Fibroblast of gingiva (primary cell): ENCODE measurements at places on chromosomes 2 and 18.

DNA sequence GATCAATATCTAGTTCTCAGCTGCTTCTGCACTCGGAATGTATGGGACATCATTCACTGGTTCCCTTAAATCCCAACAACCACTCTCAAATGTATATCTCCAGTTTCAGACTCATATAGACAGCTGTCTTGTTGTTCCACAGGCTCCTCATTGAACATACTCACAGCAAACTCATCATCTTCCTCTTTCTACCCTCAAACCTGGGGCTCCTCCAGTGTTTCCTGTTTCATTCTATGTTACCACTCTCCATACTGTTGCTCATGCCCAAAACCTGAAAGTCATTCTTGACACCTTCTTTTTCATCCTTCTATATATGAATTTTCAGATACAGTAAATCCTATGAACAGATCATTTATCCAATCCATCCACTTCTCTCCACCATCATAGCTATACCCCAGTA is 18.7 kb upstream of the REL start:
- no peak for DNase-seq

GRCh38 chr2:44672431-44672830 is 269.1 kb upstream of the SIX3 start:
- DNase-seq = no peak

DNA sequence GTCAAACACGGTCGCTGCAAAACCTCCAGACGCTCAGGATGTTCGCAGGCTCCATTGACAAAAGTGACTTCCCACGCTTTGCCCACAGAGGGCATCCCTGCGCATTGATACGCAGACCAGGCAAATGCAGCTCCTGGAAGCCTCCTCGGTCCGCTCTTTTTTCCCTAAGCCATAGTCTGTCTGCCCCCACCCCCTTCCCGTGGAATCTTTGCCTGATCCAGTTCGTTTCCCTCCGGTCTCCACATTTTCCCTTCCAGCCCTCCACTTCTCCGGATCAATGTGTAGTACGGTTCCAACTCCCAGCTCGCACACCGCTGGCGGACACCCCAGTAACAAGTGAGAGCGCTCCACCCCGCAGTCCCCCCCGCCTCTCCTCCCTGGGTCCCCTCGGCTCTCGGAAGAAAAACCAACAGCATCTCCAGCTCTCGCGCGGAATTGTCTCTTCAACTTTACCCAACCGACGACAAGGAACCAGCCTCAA is at the start of gene DCC:
Gene DCC (plus strand): TSS at position 307 of the 481 bp plus-strand sequence. CDS start 591 bp downstream, outside the sequence.
- DNase-seq = peak; percentile 38

DNA sequence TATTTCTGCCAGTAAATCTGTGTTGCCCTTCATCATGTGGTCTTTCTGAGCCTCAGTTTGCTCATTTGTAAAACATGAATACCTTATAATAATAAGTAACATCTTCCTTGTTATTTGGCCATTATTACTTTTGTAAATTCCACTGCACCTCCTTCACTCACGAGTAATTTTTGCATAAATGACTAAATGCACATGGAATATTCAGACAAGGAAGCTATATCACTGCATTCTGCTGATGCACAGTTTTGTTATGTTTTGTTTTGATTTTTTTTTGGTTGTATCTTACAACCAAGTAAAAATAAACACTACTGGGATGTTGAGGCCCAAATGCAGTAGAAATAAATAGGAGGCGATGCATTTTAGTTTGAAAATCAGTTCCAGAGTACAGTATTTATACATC is 185.3 kb upstream of the POU3F3 start:
- no peak for DNase-seq

GRCh38 chr2:36704475-36705150 is 8.1 kb downstream of the VIT start:
- DNase-seq = peak; percentile 36

GRCh38 chr2:73994178-73994831 is 9.6 kb downstream of the TET3 start:
- DNase-seq = no peak

- no peak for DNase-seq
Measured at GRCh38 chr2:215136669-215137328, 1.6 kb downstream of the ABCA12 start.

DNA sequence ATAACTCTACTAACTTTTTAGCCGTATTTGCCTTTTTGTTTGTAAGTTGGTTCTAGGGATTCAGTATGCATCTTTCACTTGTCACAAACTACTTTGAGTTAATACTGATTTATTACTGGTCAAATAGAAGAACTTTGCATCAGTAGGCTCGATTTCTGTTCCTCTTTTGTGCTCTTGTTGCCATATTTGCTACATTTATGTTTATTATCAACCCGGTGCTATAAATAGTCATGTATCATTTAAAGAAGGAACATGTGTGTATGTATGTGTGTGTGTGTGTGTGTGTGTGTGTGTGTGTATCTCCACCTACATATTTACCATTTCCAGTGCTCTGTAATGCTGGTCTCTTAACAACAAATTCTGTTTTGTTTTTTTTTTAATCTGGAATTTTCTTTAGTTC is 79.6 kb upstream of the B3GNT7 start:
- DNase-seq = no peak

DNA sequence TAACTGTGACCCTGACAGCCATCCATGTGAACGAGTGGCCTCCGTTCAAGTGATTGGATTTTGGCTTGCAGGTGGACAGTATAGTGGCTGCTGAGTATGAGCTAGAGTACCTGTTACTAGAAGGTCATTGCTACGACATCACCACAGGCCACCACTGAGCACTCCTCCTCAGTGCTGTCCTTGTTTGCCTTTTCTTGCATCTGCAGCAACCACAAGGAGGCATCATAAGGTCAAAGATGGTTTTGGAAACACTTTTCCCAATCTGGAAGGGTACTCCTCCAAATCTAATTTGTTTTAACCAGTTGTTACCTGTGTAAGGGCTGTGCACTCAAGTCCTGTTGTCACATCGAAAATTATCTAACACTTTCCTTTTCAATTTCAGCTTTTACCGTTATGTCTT is 81.2 kb downstream of the UGGT1 start:
- no peak for DNase-seq

DNA sequence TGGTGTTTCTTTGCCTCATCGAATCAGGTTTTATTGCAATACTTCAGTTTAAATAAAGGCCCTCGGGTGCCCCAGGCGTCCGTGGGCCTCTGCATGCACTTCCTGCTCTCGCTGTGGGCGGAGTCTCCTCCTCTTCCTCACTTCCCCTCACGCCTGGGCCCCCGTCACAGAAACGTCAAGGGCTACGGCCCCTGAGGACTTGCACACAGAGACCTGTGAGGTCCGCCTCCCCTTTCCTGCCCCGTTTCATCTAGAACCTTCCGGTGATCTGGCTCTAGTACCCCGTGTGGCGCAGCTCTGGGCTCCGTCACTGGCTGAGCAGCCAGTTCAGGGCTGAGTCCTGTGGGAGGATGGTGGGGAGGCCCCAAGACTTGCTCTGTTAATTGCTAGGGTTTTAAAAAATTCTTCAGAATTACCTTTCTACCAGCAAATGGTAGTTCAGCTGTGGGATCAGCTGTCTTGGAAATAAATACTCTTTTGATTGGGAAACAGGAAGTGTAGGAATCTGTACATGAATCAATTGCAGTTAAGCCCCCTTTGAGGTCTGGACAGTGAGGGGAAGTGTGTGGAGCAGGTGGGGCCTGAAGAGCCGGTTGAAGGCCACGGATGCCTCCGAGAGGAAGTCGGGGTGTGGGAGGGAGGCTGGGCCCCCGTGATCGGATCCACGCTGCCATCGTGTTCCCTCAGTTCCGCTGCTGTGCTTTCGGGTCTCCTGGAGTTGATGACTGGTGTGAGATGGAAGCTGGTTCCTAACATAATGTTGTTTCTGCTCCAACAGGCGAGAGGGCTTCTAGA is 10.2 kb downstream of the NFATC1 start:
- no peak for DNase-seq

DNA sequence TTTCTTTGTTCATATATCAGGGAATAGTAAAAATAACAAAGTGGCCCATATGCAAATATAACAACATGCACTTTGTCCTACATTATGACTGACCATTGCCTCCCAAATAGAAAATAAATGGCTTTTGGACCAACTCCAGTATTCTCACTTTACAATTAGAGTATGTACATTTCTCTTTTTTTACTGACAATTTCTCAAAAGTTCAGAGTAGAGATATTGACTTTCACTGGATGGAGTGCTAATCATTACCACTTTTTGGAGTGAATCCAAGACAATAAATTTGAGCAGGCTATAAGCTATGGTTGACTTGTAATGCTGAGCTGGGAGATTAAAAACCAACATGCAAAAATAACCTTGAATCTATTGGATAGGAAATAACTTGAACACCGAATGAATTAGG is 987.4 kb downstream of the SUCLG1 start:
- DNase-seq = no peak

DNA sequence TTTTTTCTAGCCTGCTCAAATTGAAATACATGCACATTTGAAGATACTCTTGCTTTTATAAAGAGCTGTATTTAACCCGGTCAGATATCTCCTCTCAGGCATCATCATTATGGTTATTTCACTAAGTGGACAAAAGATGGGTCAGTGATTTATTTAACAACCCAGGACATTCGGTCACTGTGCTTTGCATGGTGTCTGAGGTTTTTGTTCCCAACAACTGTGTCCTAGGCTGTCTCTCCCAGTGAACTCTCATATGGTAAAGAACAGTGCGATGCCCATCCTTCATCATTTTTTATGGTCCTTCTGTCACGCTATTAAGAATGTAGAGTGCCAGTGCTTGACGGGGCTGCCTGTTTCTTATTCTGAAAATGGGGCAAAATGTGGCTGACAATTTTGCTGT is 372.4 kb downstream of the PTPRM start:
- no peak for DNase-seq

DNA sequence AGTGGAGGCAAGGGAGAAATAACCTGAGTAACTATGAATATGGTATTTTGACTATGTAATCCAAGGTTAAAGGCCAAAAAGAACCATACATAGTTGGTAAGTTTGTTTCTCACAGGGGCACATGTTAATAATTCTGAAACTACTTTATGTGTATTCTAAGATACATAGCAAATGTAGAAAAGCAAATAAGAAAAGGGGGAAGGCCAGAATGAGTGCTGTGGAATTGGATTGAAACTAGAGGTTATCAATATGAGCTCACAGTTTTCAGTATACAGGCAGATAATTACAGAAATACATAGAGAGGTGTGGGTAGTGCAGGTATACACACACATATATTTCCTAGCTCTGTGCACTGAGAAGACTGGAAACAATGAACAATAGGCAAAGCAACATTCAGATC is 13.7 kb downstream of the INO80C start:
- no peak for DNase-seq

DNA sequence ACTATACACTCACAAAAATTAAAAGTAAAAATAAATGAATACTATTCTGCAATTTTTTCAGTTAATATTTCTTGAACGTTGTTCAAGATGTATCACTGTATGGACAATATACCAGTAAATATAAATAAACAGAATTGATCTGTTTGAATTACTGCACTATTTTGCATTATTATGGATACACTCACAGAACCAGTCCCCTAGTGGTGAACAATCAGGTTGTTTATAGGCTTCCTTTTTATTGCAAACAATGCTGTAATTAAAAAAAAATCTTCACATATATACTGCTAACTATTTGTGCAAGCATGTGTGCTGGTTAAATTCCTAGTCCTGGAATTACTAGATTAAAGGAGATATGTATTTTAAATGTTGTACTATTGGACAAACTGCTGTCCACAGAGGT is 306.0 kb downstream of the FBXO15 start:
- DNase-seq = no peak

DNA sequence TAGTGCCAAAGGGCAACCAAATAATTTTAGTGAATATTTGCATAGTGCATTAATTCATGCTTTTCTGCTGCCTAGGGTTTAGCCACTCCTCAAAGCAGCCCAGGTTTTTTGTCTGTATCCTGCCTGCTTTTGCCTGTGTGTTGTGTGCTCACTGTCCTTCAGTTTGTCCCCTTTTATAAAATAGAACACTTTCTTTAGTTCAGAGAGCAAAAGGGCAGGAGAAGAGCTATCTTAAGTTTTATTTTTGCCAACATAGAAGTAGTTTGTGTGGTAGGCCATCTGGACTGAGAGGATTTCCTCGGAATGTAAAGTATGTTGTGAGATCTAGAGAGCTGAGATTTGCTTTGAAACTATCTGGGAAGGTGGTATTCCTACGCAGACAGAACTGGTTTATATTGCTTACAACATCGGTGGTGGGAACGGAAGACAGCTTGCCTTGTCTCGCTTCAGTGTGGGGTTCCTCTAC is 64.9 kb downstream of the EML4 start:
- no peak for DNase-seq

DNA sequence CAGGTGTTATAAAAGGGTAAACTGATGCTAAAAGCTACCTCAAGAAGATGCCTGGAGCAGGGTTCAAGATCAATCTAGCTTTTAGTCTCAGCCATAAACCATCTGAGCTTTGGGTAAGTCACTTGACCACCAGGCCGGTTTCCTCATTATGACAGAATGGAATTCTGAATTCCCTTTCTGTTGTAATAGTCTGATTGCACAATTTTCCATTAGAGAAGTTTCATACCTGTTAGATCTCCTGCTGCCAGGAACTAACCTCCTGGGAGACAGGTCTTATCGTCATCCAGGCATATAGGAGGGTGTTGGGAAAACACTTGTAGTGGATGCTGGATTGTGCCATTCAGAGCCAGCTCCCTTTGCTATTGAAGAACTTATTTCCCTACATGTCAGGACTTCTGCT is 272.5 kb downstream of the TDRD15 start:
- DNase-seq = no peak

- DNase-seq = no peak
Measured at GRCh38 chr2:85783796-85784195, 30.0 kb downstream of the ATOH8 start.

DNA sequence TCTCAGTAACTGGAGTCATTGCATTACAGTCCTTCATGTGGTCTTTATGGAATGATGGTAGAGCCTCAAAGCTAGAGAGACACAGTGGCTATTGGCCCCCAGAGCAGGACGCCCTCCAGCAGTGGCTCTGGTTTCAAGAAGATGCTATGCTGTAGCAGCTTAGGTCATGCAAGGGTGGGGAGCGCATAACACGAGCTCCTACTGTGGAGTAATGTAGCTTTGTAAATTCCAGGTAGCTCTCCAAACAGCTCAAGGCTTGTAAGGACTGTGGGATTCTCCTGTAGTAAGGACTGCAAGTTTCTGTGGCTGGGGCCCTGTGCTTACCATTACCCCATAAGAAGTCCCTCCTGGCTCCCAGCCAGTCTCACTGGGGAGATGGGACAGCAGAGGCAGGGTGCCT is 15.6 kb downstream of the APLF start:
- DNase-seq = no peak

GRCh38 chr18:40676668-40677067 is 1278.4 kb upstream of the PIK3C3 start:
- DNase-seq = no peak

DNA sequence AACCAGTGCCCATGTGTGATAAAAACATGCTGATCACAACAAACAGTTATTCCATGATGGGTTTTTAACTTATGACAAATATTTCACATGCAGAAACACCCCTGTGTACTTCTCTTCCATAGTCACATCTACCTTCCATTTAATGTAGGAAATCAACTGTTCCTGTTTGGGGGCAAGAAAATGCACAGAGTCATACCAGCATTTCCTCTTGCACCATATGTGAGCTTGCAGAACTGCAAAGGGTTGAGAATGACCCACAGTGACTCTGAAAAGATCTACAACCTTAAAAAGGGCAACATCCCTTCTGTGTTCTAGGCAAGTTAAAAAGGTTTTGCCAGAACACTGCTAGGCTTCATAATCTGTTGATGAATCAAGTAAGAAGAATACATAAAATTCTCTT is 9.9 kb downstream of the BMP10 start:
- no peak for DNase-seq
